ENCODE measurements at places on chromosomes 12 and 14.
A peak's percentile ranks its signal among the peaks of the same experiment; 100 is the strongest.

DNA sequence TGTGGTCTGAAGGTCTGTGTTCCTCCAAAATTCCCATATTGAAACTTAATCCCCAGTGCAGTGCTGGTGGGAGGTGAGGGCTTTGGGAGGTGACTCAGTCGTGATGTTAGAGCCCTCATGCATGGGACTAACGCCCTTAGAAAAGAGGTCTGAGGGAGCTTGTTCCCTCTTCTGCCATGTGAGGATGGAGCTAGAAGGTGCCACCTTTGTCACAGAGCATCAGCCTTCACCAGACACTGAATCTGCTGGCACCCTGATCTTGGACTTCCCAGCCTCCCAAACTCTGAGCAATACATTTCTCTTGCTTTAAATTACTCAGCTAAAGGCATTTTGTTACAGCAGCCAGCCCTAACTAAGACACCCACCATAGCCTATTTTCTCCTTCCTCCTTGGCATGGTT lies 13.9 kb downstream of the RAB15 start:
- no peak for DNase-seq

DNA sequence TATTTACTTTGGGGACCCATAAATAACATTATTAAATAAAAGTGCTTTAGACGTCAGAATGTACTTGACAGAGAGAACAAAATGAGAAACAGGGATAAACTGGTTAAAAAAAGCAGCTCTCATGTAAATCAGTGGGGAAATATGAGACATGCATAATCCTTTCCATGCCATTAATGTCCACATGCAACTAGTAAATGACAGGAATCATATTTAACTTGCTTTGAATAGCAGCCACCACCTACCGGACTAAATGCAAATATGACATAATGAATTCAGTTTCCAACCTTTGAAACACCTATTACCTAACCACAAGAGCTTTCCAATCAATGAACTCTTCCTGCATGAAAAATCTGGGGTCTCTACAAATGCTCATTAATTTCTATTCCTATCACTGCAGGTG lies 19.6 kb downstream of the FGD6 start:
- DNase-seq: no peak

DNA sequence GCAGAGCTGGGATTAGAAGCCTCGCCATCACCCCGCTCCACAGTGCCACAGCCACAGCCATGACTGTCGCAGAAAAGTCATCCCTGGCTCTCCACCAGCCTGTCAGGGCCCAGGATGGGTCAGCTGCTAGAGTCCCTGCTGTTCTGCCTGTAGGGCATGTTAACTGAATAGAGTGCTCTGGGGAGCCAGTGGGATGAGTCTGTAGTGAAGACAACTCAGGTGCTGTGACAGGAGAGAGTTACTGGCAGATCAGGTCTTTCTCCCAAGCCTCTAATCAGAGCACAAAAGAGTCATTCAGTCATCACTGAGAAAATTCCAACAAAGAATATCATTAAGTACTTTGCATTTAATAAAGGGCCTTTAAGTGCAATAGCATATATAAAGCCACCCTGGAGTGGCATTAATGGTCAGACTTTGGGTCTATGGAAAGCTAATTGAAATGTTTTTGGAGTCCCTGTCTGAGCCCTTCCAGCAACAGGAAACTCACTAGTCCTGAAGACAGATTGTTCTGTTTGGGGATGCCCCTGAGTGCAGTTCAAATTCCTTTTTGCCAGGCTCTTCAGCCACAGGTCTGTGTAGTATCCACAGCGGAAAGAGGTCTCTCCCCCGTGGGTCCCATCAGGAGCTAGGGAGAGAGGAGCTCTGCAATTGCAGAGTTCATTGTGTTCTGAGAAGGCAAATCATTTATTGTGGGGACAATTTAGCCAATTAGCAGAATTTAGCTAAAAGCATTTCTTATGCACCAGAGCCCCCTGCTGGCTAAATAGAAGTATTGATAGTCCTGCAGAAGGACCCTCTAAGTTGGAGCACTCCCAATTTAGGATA lies 45.2 kb upstream of the C14orf132 start:
- peak; percentile 53 for DNase-seq

DNA sequence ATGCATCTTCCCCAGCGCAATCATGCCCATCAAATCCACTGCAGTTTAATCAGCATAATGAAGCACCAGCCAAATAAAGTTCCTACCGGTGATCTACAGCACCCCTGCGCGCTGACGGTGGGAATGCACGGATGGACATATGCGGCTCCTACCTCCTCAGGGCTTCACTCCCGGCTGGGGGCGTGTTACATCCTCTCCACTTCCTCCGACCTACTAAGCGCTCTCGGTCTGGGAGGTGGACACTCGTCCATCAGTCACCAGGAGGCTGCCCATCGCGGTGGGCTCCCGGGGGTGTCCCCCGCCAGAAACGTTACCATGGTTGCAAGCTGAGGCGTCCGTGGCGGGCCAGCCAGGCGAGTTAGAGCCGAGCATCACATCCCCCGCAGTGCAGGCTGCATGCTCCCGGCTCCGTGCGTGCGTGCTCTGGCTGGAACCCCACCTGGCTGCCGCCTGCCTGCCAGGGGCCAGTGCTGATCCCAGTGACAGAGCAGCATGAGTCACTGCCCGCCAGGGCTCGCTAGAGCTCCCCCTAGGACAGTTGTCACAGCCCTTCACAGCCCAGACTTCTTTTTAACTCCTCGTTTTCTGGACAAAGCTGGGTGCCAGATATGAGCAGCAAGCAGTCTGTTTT lies 73.0 kb downstream of the CIT start:
- DNase-seq: peak; percentile 69

DNA sequence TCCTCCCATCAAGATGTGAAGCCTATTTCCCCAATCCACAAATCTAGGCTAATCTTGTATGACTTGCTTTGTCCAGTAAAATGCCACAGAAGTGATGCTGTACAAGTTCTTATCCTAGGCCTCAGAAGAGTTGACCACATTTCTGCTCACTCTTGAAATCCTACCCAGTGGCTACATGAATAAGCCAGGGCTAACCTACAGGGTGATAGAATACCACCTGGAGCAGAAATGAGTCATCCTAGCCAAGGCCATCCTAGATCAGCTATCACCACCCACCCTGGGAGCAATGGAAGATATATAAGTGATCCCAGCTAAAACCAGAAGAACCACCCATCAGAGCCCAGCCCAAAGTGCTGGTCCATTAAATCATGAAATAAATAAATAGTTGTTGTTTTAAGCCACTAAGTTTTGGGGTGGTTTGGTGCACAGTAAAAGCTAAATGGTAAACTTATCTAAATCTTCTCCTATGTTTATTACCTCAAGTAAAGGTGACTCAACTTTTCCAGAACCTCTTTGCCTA lies 105.1 kb downstream of the RPS29 start:
- no peak for DNase-seq

- DNase-seq: no peak
Measured at GRCh38 chr14:64550621-64551333, 1.0 kb downstream of the PPP1R36 start.

DNA sequence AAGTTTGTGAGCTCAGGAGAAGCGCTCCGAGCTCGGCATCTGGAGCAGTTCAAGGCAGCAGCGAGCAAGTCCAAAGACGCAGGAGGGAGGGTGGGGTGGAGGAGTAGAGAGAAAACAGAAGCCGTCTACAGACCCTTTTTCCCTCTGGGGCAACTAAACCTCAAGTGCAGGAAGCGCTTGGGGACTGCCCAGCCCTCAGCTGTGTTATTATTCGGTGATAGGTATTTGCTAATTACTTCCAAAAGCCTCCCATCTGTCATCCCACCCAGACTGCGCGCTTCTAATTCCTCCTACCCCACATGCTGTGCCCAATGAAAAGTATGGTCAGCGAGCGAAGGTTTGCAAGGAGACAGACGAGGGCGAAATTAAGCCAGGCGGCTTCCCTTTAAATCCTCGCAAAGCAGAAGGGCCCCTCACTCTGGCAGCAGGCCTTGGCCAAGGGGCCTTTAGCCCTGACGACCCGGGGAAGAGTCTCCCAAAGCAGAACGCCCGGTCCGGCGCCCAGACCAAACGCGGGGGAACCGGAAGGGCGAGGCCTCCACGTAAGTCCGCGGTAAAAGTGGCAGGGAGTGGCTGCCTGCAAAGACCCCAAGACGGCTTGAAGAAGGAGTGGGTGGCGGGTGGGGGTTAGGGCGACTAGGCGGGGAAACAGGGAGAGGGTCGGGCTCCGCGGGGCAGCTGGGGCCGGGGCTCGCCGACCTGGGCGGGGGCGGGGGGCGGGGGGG lies 507 bp upstream of the CD9 start:
- DNase-seq: peak; percentile 45

- DNase-seq: peak; percentile 60
Measured at GRCh38 chr12:53995378-53996239, 4.4 kb upstream of the HOXC9 start.

Data from fibroblast of upper back skin (primary cell).